NCI-H1105 treated with DMSO at 0.1 percent for 48 hours (cell line): ENCODE measurements at places on chromosomes 5 and 9.

- DNase-seq: no peak
These were observed 989 bp upstream of the FBN2 start for GRCh38 chr5:128539038-128539429.

- DNase-seq: no peak
These were observed 53.9 kb downstream of the DPYSL3 start for GRCh38 chr5:147455822-147456450.

DNA sequence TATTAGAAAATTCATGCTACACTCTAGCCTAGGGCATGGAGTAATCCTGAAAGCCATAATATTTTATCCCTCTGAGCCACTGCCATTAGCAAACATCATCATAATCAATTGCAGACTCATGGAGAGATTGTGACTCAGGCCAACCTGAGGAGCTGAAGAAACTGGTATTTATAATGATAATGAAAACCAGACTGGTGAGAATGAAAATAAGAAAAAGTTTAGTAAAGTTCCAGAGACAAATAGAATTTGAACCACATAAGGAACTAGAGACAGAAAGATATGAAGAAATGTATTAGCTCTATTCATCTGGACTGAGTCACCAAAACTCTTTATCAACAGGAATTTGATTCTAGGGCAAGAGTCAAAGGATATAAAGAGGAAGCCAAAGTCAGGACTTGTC is 158.7 kb downstream of the DRD1 start:
- no peak for DNase-seq

- DNase-seq: no peak
These were observed 162.5 kb upstream of the KIF2A start for GRCh38 chr5:62143268-62144229.

GRCh38 chr9:37995348-37995737 is 73.7 kb downstream of the SHB start:
- no peak for DNase-seq

- DNase-seq: no peak
These were observed 8.8 kb downstream of the CSNK1G3 start for GRCh38 chr5:123520677-123521247.
